ENCODE measurements at places on chromosomes 4 and X.

DNA sequence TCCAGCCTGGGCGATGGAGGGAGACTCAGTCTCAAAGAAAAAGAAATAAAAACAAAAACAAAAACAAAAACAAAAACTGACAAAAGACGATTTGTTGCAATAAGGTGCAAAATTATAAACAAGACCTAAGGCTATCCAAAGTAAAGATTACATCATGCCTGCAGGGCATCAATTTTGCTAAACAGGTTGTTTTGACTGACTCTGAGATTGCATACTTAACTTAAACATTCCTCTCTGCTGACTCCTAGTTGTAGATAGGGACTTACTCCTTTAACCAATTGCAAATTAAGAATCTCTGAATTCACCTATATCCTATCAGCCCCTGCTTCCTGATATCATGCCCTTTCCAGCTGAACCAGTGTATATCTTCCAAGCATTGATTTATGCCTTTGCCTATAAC, 2687.3 kb downstream of the PCDH7 start:
- DNase-seq: no peak

- no peak for DNase-seq
Observed at GRCh38 chr4:929096-929765, 2.9 kb downstream of the GAK start.

- peak; percentile 29 for DNase-seq
Observed at GRCh38 chr4:143514497-143514896, 995 bp downstream of the SMARCA5 start.

- DNase-seq: no peak
Observed at GRCh38 chr4:89531932-89532640, 224.5 kb upstream of the GPRIN3 start.

- no peak for DNase-seq
Observed at GRCh38 chr4:161799710-161800109, 364.1 kb downstream of the FSTL5 start.

- no peak for DNase-seq
Observed at GRCh38 chr4:121784401-121784800, 16.7 kb upstream of the EXOSC9 start.

GRCh38 chr4:47215759-47216158, 184.4 kb downstream of the GABRB1 start:
- DNase-seq: no peak

- DNase-seq: no peak
Observed at GRCh38 chr4:30847167-30847566, 127.0 kb downstream of the PCDH7 start.

DNA sequence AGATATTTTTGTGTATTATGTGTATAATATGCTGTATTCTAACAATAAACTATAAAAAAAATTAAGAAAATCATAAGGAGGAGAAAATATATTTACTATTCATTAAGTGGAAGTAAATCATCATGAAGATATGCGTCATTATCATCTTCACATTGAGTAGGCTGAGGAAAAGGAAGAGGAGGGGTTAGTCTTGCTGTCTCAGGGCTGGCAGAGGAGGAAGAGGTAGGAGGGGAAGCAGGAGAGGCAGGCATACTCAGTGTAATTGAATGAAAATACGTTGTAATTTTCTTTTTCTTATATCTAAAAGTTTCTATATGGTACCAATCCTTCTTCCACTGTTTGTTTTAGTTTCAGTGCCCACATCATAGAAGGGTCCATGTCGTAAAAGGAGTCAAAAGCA, 9.8 kb upstream of the TMEM185A start:
- no peak for DNase-seq

All from activated CD4-positive, alpha-beta T cell treated with anti-CD3 and anti-CD28 coated beads, Interleukin-10, Interleukin-2, amounts not matched to agents 100 ng/mL and 50 ng/mL, durations not matched to agents 16 hours and 8 hours (primary cell).